ENCODE measurements at places on chromosomes 1 and 21.

DNA sequence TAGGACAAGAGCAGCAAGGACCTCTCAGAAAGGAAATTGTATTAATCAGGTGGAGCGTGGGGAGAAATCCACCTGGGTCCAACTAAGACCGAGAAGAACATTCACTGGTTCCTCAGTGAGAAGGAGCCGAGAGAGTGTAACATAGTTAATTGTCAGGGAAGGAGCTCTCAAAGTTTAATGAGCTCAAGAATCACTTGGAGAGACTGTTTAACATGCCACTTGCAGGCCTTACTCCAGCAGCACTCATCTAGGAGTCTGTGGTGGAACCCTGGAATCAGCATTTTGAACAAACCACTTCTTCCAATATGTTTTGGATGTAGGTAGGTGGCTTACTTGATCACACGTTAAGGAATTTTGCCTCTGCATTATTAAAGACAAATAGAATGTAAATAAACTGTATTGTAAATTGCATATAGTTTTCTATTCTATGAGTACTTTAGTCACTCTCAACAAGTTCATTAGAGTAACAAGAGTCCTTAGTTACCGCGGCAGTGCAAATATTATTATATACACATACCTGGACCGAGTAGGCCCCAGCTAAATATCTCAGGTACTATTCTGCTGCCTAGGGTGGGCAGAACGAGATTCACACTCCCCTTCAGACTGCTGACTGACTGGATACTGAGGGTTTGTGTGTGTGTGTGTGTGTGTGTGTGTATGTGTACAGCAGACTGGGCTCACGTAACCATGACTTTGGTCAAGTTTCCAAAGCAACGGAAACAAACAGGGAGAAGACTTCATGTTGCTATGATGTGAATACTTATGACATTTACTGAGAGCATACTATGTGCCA is 203.2 kb upstream of the USP24 start:
- DNase-seq = no peak

GRCh38 chr1:26686795-26687194 is 9.0 kb upstream of the ARID1A start:
- no peak for DNase-seq

- DNase-seq = peak; percentile 82
These were observed 59.3 kb downstream of the MAN1C1 start for GRCh38 chr1:25675729-25676476.

- DNase-seq = no peak
These were observed 175.9 kb downstream of the PAPPA2 start for GRCh38 chr1:176638713-176639526.

DNA sequence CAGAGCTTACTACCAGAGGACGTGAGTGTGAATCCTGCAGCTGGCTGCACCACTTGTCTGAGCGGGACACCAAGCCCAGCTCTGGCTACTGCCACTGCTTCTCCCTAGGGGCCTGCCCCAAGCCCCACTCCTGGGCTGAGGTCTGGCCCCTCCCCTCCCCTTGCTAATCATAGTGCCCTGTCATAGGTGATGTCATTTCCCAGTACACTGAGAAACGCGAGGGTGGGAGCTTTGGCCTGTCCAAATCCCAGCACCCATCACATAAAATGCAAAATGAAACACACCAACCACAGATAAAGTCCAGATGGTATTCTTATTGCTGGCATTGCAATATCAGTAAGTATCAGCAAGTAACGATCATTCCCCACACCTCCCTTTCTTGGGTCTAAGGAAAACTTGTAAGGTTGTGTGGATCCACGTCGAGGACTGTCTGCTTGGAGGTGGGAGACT is 77.7 kb downstream of the TOMM20 start:
- DNase-seq = no peak

Measured in NCI-H1092 (cell line).